ENCODE measurements at places on chromosomes 5 and 9.

- DNase-seq, result no peak
Measured at GRCh38 chr9:130191749-130192120, 19.5 kb downstream of the NCS1 start.

DNA sequence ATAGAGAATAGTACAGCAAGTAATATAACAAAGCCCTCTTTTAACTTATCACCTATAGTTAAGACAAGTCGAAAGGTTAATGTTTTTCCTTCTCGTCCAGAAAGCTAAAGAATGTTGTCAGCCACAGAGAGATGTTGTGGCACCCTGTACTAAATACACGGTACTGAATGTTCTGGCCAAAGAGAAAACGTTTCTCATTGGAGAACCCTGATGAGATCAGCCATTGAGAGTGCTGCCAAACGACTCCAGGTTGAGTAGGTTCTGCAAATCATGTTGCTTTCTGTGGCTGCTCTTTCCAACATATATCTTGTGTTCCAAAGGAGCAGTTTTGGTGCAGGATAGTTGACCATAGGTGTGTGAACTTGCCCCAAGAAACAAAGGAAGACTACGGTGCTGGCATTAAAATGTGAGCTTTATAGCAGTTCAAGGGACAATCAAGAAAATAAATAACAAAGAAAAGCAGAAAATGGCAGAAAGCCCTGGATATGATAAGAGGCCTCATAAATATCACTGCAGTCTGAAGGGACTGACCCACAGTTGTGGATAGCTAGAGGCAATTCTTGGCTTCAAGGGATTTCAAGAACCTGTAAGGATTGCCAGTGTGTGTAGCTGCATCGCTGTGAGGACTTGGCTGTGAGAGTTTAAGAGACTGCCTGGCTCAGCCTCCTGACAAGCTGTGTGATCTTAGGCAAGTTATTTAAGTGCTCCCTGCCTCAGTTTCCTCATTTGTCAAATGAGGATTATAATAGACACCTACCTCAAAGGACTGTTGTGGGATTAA, 102.7 kb downstream of the ARHGEF28 start:
- no peak for DNase-seq

DNA sequence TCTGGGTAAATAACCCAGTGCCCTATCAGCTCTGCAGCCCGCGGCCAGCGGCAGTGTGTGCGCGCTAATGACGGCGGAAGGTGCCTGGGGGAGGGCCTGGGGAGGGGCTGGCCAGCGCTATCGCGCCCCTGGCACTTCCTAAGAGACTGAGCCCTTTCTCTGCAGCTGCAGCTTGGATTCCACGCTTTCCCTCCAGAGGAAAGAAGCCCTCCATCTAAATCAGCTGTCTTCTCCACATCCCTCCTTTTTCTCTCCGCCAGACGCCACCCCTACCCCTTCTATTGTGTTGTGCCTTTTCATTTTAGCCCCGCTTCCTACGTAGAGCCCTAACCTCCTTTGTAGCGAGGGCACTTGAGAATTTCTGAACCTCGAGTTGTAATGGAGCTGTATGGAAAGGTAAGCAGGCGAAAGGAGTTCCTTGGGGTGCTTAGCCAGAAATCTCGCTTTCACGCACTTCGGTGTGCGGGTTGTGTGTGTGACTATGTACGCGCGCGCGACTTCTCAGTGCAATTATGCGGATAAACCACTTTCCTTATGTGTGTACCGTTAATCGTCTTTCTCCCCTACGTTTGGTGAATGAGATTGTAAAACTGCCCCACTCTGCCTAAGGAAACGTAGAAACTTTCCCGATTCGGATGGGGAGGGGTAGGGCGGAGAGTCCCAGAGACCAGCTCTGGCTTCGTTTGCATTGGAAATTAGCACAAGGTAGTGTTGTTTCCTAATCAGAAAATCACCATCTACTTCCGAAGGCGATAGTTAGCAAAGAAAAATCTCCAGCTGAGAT, 664 bp upstream of the RAB3C start:
- no peak for DNase-seq

- peak; percentile 82 for DNase-seq
Measured at GRCh38 chr5:169637549-169638121, 560 bp downstream of the DOCK2 start.

DNA sequence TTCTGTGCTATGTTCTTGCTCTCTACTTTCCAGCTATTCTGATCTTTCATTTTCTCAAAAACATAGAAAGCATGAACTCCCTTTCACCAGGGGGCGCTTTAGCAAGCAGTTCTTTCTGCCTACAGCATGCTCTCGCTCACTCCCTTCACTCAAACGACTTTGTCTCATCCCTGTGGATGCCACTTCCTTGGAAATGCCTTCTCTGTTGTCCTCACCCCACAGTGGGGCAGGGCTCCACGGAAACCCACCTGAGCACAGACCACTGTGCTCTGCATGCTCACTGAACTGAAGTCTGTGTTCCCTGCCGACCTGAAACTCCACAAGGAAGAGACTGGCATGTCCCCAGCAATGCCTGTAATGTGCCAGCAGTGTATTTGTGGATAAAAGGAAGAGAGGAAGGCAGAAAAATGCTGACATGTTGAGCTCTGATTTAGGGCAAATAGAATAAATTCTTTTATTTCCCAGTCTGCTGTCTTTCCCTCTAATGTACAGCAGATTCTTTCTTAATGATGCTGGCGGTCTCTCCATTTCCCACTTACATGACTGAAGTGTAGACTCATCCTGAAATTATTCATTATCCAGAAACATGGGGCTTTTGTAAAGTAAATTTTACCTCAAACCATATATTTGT, 4.9 kb upstream of the ROR2 start:
- peak; percentile 56 for DNase-seq

All from activated CD8-positive, alpha-beta memory T cell treated with anti-CD3 and anti-CD28 coated beads, Interleukin-2, amount 50 U/mL, for 48 hours (primary cell).